Aorta (tissue), 5 donors: ENCODE measurements at places on chromosomes 6 and 20. TPM values are rescaled to one million over a fixed set of nuclear protein-coding genes. Genes with fewer than 3 reads are reported as not detected.

DNA sequence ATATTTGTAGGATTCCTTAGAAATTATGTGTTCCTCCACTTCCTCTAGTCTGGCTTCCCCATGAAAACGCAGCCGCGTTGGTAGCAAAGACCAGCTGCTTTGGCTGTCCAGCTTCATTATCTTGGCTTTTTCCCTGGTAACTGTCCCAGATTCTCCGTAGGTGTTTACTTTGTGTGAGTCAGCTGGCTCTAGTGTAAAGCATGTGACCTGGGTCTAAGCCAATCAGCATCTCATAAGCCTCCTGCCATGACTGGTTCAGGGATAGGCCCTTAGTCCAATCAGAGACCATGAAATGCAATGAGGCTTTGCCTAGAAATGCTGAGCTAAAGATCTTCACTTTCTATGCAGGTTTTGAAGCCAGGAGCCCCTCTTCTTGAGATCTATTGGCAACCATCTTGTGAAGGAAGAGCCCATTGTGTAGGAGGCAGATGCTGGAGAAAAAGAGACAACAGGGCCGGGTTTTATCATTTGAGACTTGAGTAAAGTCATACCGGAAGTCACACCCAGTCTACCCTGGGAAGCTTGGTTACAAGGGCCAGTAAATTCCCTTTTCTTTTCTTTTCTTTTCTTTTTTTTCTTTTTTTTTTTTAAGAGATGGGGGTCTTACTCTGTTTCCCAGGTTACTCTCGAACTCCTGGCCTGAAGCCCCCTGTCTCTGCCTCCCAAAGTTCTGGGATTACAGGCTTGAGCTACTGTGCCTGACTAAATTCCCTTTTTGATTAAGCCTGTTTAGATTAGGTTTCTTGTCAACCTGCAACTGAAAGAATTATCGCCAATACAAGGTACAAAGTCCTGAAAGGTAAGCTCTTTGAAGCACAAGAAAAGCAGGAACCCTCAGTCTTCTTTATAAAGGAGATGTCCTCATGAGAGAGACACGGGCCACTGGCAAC lies 256.5 kb upstream of the RREB1 start:
- no peak for DNase-seq

DNA sequence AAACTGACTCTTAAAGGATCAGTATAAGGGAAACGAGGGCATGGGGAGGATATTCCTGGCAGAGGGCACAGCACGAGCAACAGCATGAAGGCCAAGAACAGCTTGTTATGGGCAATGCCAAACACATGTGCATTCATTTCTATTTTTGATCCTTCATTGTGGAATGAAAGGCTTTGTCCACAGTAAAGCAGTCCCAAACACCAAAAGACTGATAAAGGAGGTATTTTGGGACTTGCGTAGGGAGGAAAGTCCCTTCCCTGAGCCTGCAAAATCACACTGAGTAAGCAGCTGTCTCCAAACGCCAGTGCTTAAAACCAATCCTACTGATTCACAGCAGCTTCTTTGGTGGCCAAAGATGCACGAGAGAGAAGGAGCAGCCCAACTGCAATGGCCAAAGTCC lies 138.2 kb downstream of the UNC5CL start:
- DNase-seq, result no peak

DNA sequence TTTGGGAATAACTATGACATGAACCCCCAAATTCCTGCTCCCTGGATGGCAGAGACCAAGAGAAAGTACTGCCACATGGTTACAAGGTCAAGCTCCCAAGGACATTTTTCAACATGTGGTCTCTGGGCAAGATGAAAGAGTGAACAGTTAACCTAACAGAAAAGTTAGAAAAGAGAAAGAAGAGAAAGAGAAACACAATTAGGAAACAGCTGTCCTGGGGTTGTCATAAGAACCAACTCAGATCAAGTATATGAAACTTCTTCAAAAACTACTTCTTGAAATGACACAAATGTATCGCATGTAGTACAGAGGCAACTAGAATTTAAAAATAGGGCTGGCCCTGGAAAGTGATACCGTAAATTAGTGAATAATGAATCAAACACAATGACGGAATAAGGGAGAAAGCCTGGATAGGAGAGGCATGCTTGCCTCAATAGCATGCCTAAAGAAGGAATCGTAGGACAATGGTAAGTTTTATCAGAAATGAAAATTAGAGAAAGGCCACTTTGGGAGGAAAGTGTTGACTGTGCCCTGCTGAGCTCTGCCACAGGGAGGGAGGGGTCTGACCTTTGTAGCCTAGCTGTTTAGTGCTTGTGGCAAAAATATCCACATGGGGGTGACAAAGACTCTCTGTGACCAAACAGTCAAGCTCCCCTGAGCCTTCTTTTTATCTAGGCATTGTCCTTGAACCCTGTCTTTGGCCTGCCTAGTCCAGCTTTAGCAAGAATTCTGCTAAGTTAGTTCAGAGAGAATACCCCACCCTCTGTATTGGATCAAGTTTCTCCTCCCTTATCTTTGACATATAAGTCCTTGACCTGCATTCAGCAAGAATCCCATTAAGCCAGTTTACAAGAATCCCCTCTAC lies 4.3 kb upstream of the DCBLD1 start:
- no peak for DNase-seq

- DNase-seq, result no peak
These were observed 1.4 kb upstream of the SLC29A1 start for GRCh38 chr6:44221961-44222335.

- DNase-seq, result no peak
These were observed 94.4 kb upstream of the BMP2 start for GRCh38 chr20:6673071-6673470.

- DNase-seq, result no peak
These were observed 26.9 kb downstream of the RGS17 start for GRCh38 chr6:153104220-153104619.

FUT9 gene
- total RNA-seq, result not detected

DNA sequence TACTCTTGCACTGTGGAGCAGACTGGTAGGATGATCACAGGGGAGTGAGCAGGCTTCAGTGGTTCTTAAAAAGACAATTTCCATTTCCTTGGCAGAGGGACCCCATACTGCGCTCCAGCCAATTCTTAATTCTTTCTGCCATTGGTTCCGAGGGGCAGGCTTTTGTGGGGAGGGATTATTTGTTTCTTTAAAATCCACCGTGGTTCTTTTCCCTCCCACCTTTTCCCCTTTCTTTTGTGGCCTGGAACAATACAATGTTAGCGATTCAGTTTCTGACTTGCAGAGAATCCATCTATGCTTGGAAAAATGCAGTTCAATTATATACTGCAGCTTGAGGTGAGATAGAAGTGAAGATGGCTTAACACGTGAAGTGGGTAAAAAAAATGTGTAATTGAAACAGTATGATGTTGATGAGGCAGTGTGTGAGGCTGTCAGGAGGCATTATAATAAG lies 379.0 kb upstream of the FLRT3 start:
- DNase-seq, result no peak
